Panc1 (cell line): ENCODE measurements at places on chromosomes 2 and 18.

- no peak overlapping the region for H3K4me3 ChIP-seq
- no peaks in the 10 kb centered on the region for H3K36me3 ChIP-seq
- H3K4me1 ChIP-seq = no peaks in the 10 kb centered on the region
- H3K27ac ChIP-seq = no peak overlapping the region
- DNase-seq = no peak
Measured at GRCh38 chr2:144914622-144915318, 394.9 kb upstream of the ZEB2 start.

GRCh38 chr2:136164280-136164776 is 46.4 kb upstream of the CXCR4 start:
- H3K27me3 ChIP-seq = no peaks in the 10 kb centered on the region
- H3K4me1 ChIP-seq = no peaks in the 10 kb centered on the region
- no peak overlapping the region for H3K27ac ChIP-seq
- H3K4me3 ChIP-seq = no peak overlapping the region
- no peak for DNase-seq

GRCh38 chr2:198144660-198145059 is 340.3 kb downstream of the PLCL1 start:
- peaks cover 4% of the 10 kb centered on the region; the same call in 1 of the 2 replicates for H3K27me3 ChIP-seq
- DNase-seq = no peak
- no peak overlapping the region for H3K4me3 ChIP-seq
- no peaks in the 10 kb centered on the region for H3K36me3 ChIP-seq
- no peak overlapping the region for H3K27ac ChIP-seq
- no peaks in the 10 kb centered on the region for H3K4me1 ChIP-seq

DNA sequence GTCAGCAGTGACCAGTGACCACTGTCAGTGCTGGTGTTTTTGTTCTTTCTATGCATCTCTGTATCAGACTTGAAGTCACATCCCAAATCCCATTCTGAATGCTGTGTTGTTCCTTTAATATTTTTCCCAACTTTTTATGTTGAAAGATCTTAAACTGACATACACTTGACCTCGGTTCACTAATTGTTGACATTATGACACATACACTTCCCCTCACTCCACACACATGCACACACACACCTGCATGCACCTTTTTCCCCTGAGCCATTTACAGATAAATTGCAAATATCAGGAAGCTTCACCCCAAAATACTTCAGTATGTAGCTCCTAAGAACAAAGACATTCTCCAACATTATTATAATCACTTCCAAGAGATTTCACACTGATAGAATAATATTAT is 62.4 kb downstream of the CFAP221 start:
- H3K27ac ChIP-seq = no peak overlapping the region
- H3K36me3 ChIP-seq = no peaks in the 10 kb centered on the region
- H3K27me3 ChIP-seq = peaks cover 9% of the 10 kb centered on the region
- no peaks in the 10 kb centered on the region for H3K4me1 ChIP-seq
